Naive B cell (primary cell): ENCODE measurements at places on chromosomes 5 and 9.

- DNase-seq = no peak
- H3K4me1 ChIP-seq = no peaks in the 10 kb centered on the region
- no peak overlapping the region for H3K27ac ChIP-seq
- peaks cover 50% of the 10 kb centered on the region for H3K27me3 ChIP-seq
Measured at GRCh38 chr5:123059455-123059854, 22.9 kb upstream of the PPIC start.

GRCh38 chr9:98742325-98743280 lies 33.9 kb upstream of the GABBR2 start:
- no peaks in the 10 kb centered on the region for H3K27me3 ChIP-seq
- DNase-seq = no peak
- H3K27ac ChIP-seq = no peak overlapping the region
- H3K4me3 ChIP-seq = no peak overlapping the region
- H3K4me1 ChIP-seq = no peaks in the 10 kb centered on the region

GRCh38 chr9:3908731-3909130 lies 382.9 kb upstream of the RFX3 start:
- H3K27ac ChIP-seq = no peak overlapping the region
- no peak overlapping the region for H3K4me3 ChIP-seq
- H3K36me3 ChIP-seq = no peaks in the 10 kb centered on the region
- no peaks in the 10 kb centered on the region for H3K27me3 ChIP-seq
- DNase-seq = no peak

DNA sequence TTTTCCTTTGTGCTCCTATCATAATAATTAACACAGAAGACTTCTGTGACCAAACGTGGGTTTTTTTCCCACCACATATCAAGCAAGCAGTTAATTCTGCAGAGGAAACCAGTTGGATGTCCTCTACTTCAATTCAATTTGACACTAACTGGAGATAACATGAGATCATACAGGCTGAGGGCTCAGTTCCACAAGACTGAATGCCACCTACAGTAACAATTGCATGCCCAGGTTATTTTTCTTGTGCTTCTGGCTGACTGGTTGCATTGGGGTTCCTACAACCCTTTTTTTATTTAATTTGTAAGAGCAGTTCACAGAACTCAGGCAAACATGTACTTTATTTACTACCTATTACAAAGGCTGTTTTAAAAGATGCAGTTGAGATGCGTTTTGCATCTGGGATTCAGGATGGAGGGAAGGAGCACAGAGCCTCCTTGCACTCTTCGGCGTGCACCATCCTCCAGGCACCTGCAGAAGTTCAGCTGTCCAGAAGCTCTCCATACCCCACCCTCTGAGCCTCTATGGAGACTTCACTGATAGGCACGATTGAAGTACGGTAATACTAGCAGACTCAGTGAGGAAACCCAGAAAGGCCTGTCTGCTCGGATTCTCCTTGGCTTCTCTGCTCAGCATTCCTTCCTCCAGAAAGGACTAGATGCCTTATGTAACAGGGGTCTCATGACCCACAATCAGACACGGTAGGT lies 425.2 kb upstream of the CDH9 start:
- no peak overlapping the region for H3K4me3 ChIP-seq
- no peaks in the 10 kb centered on the region for H3K4me1 ChIP-seq
- H3K27me3 ChIP-seq = no peaks in the 10 kb centered on the region
- no peaks in the 10 kb centered on the region for H3K36me3 ChIP-seq
- H3K27ac ChIP-seq = no peak overlapping the region
- DNase-seq = no peak

DNA sequence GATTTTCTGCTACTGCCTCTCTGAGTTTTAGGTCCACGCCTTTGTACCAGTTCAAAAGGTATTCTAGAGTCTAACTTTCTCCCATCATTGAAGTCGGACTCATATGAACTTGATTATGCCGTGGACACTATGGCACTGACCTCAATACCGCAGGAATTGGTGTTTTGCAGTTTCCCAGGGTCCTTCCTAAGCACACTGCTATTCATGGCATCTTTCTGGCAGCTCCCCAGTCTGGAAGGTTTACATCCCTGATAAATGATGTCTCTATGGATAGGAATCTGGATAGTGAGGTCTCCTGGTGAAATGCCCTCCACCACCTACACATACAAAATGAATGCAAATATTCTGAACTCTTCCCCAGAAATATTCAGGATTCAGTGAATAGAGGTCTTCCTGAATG lies 422.2 kb downstream of the CTNND2 start:
- peaks cover 4% of the 10 kb centered on the region for H3K27me3 ChIP-seq
- H3K27ac ChIP-seq = no peak overlapping the region
- H3K4me3 ChIP-seq = no peak overlapping the region
- DNase-seq = no peak
- no peaks in the 10 kb centered on the region for H3K36me3 ChIP-seq

GRCh38 chr5:14628346-14628745 lies 36.2 kb upstream of the OTULIN start:
- no peak overlapping the region for H3K27ac ChIP-seq
- H3K4me3 ChIP-seq = no peak overlapping the region
- peak; percentile 11 for DNase-seq
- peaks cover 8% of the 10 kb centered on the region for H3K27me3 ChIP-seq
- H3K4me1 ChIP-seq = no peaks in the 10 kb centered on the region

- no peaks in the 10 kb centered on the region for H3K36me3 ChIP-seq
- H3K27me3 ChIP-seq = peaks cover 10% of the 10 kb centered on the region
- H3K27ac ChIP-seq = no peak overlapping the region
- DNase-seq = no peak
- H3K4me3 ChIP-seq = no peak overlapping the region
Measured at GRCh38 chr5:144122081-144122480, 48.4 kb downstream of the YIPF5 start.

- no peaks in the 10 kb centered on the region for H3K27me3 ChIP-seq
- no peaks in the 10 kb centered on the region for H3K36me3 ChIP-seq
- no peak for DNase-seq
- no peak overlapping the region for H3K4me3 ChIP-seq
- peaks cover 13% of the 10 kb centered on the region for H3K4me1 ChIP-seq
Measured at GRCh38 chr9:123353041-123353440, 3.0 kb upstream of the CRB2 start.
